ENCODE measurements at places on chromosomes 4 and X. TPM values are rescaled to one million over a fixed set of nuclear protein-coding genes. Genes with fewer than 3 reads are reported as not detected.

The CCNQ gene
- 31.8 TPM for total RNA-seq

The SH3D19 gene
- not detected for total RNA-seq

The MAGEB18 gene
- not detected for total RNA-seq

The OTUD6A gene
- not detected for total RNA-seq

The CXorf51B gene
- not detected for total RNA-seq

The TSPAN7 gene
- total RNA-seq: not detected

The VCX gene
- total RNA-seq: not detected

The BMX gene
- not detected for total RNA-seq

The RGS12 gene
- 13.9 TPM for total RNA-seq

The NDNF gene
- not detected for total RNA-seq

The MAGEC1 gene
- not detected for total RNA-seq

The COX7B2 gene
- total RNA-seq: not detected

The OGT gene
- total RNA-seq: 330 TPM
